ENCODE measurements at places on chromosomes 4 and X.

GRCh38 chr4:121146530-121146929 lies 17.6 kb downstream of the TNIP3 start:
- DNase-seq, result no peak

DNA sequence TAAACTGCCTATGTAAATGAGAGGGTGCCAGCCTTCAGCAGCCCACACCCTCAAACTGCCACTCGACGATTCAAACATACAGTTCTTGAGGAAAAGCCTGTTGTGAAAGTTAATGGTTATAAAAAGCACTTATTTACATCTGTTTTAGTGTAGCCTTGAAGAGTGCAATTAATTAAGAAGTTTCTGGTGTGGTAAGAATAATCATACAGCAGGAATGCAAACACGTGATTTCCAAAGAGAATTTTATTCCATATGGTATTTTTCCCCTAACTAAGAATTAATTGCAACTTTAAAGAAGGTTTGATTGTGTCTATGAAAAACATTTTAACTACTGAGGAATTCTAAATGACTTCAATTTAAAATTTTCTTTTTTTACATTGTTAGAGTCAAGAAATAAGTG lies 176.3 kb upstream of the PITX2 start:
- no peak for DNase-seq

- DNase-seq, result no peak
Measured at GRCh38 chrX:80335062-80335830, 85.0 kb upstream of the TENT5D start.

DNA sequence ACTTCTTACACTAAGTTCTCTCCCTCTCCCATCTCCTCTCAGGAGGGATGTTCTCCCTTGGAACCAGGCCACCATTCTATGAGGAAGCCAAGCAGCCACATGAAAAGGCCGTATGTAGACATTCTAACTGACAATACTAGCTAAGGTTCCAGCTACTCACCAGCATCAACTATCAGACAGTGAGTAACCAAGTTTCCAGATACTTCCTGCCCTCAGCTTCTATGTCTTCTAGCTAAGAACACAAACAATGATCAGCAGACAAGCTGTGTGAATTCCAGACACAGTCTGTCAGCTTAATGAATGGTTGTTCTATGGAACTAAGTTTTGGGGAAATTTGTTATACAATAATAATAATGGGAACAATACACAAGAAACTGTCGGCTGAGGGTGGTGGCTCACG lies 50.8 kb downstream of the SMIM14 start:
- no peak for DNase-seq

DNA sequence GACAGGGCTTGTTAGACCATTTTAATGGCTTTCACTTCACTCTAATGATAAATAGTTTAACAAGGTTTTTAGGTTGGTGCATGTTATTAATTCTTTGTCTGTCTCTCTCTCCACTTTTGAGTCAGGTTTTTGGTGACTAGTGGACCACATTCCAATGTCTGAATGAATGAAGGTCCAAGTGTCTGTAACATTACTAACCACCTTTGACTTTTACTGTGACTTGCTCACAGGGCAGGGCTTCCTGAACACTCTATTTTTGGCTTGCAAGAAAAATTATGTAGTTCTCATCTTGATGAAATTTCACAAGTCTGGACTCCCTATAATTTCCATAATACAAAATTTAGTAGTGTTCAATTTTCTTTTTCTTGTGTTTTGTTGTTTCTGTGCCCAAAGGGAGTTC lies 78.9 kb upstream of the BMPR1B start:
- DNase-seq, result no peak

DNA sequence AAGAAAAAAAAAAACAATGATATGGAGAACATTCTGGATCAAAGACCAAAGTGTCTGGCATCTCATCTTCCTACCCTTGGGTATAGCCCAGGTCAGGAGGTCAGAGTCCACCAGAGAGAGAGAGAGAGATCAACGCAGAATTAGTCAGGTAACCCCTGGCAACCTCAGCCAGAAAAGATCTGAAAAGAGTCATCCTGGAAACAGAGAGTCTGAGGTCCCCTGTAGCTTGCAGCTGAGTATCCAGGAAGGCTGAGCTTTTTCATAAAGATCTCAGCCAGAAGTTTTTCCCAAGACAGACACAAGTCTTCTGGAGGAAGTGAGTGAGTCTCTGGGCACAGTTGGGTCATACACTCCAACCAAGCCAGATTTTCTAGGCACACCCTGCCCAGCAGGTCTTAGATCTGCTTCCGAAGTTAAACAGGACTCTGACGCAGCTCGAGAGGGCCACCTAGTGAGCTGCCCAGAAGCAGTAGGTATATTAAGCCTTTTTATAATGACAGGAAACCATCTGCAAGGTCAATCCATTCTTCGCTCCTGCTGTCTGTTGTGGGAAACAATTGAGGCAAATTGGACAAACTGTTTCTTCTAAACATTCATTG lies 35.7 kb downstream of the ACE2 start:
- DNase-seq, result no peak
